ENCODE measurements at places on chromosomes 6 and 20.

DNA sequence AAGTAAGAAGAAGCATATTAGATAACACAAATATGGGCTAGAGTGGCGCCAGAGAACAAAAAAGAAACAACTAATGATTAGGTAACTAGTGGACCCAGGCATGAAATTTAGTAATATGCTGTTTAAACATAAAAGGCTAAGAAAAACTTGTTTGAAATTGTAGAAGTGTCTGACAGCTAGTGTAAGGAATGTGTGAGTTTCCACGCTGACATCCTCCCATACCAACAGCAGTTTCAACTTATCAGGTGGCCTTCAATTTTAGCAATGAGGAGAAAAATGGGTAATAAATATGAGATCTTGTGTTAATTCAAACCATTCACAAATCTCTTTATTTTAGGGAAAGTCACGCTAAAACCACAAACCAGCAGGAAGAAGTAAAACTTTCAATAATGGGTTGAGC, 440.2 kb upstream of the FLRT3 start:
- DNase-seq: no peak

- no peak for DNase-seq
Measured at GRCh38 chr6:149581349-149581748, 15.2 kb downstream of the GINM1 start.

- DNase-seq: peak; percentile 32
Measured at GRCh38 chr6:144150710-144151657, 667 bp downstream of the STX11 start.

- DNase-seq: no peak
Measured at GRCh38 chr6:112980676-112981075, 633.5 kb downstream of the RFPL4B start.

GRCh38 chr20:63957004-63957689, 931 bp upstream of the UCKL1 start:
- DNase-seq: no peak

DNA sequence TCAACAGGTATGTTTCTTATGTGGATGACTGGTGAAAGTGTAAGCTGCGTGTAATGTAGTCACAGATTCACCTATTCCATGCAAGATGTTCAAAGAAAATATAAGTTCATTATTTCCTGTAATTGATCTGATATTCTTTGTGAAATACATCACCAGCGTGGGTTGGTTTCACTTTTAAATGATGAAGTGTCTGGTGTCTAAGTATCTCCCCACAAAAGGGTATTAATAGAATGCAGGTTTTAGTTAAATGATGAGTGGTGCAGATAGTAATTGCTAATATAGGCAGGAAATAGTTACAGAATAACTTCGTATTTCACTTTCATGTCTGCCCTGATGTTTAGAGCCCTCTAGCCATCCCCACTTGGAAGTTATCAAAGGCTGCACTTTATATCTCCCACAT, 22.2 kb downstream of the PGBD1 start:
- no peak for DNase-seq

All from activated CD8-positive, alpha-beta memory T cell treated with anti-CD3 and anti-CD28 coated beads for 48 hours (primary cell).